ENCODE measurements at places on chromosomes 2 and 18.

DNA sequence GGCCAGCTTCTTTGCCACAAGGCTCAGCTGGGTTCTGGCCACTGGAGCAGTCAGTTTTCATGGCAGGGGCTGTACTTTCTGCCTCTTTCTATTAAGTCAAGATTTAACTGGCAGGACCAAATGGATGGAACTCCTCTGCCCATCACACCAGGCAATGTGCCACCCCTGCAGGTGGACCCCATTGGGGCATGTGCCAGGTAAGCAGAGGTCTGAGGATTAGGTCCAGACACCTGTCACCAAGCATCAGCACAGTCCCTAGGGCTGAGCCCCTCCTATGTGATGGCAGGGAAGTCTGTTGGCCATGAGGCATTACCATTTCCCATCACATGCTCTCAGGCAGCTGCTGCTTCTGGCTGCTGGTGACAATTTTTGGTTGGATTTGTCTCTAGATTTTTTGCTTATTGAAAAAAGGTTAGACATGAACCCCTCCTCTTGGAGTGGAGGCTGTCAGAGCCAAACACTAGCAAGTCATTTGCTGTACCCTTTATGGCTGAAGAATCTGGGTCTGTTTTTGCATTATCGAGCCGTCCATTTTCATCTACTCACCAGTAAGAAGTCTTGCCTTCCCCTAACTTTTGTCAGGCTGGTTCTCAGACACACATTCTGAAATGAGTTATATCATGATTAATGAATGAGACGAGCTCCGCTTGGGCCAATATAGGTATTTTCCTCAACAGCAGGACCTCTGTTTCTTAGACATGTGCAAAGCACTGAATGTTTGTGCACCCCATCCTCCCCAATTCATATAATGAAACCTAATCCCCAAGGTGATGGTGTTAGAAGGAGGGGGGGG, 328.0 kb downstream of the TSN start:
- DNase-seq, result no peak

- no peak for DNase-seq
Observed at GRCh38 chr2:28424799-28425463, 32.3 kb downstream of the FOSL2 start.

DNA sequence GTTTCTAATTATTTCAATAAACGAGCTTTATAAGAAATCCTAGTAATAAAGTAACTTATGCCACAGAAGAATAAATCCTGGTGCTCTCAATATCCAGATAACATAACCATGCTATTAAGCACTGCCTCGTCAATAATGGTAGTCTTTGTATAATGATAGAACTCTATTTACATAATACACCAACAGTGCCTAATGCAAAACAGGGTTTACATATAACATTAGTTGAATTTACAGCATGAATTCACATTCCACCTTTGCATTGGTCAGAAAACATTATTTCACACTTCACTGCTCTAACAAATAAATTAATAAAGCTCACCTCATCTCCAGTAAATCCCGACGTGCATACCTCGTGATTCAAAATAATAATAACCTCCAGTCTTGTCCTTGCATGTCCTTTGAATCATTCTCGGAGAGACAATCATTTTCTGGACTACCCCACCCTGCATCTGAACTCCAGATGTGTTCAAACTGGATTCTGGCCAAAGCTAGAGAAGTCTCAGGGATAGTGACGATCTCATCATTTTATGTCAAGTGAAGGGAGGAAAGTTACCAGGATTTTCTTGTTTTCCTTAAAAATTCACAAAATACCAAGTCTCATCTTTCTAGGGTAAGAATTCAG, 189.2 kb downstream of the NCKAP5 start:
- no peak for DNase-seq

- no peak for DNase-seq
Observed at GRCh38 chr18:48376406-48376805, 32.8 kb downstream of the ZBTB7C start.

- no peak for DNase-seq
Observed at GRCh38 chr2:99675130-99675661, 185.4 kb upstream of the REV1 start.

DNA sequence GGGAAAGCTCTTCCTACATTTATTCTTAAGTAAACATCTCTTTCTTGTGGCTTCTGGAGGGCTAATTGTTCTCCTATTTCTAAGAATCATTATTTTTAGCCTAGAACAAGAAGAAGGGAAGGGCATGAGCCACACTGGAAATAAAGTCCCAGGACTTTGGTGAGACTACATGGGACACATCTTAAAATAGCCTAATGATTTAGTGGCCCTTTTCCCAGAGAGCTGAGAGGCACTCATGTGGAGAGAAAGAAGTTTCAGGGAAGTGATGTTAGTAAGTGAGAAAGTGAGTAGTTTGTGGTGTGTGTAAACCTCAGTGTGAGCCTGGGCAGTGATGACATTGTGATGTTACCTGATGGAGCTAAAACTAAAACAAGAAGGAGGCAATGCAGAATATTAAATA, 14.6 kb downstream of the ITGA4 start:
- DNase-seq, result no peak

- DNase-seq, result no peak
Observed at GRCh38 chr18:12645254-12645653, 12.7 kb downstream of the SPIRE1 start.

GRCh38 chr2:237507512-237507911, 20.5 kb downstream of the MLPH start:
- DNase-seq, result no peak

- no peak for DNase-seq
Observed at GRCh38 chr2:210562091-210562490, 5.7 kb downstream of the CPS1 start.

DNA sequence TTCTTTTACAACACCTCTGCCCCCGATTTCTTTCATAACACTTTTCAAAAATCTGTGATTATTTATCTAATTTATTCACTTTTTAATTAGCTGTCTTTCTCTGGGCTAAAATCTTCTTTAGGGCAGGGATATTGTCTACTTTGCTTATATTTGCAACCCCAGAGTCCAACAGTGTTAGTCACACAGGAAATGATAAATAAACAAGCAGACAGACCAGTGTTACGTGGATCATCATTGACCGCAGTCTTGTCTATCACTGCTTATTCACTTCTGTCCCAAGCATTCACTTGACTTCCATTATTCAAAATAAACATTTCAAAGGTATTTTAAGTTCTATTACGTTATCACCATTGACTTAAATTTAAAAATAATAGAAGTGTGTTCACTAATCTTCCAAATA, 237.6 kb upstream of the UBE2E3 start:
- no peak for DNase-seq

DNA sequence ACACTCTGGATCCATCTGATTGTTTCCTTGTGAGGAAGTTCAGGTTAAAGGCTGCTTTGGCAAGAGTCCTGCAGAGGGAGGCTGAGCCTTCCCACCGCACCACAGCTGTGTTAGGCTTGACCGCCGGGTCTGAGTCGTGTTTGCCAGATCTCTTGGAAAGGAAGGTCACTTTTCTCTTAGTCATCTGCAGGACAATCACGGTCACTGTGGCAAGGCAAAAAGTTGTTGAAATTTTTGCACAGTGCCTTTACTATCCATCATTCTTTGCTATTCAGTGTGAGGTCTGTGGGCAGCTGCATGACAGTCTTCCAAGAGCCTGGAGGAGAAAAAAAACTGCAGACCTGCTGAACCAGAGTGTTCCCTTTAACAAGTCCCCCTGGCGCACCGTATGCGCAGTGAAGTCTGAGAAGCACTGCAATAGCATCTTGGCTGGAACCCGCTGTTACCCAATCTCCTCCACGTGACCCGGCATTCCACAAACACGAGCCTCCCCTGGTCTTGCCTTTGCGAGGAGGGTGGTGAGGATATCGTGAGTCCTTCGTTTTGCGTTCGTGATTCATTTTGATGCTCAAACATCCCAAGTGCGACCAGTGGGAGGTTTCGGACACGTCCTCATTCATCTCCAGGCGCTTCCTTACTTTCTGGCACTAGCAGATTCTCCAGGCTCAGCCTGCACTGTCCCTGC, 23.0 kb downstream of the BIN1 start:
- no peak for DNase-seq

DNA sequence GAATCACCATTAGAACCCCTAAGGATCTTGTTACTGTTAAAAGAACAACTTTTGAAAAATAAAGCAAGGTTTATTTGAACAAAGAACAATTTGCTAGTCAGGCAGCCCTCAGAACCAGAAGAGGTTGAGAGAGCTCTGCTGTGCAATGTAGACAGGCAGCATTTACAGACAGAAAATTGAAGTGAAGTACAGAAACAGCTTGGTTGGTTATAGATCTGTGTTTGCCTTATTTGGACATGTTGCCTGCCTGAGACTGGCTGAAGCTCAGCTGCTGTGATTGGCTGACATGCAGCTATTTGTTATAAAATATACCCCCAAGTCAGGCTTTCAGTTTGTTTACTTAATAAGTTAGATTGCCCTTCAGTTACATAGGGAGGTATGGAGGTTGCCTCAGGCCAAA, 12.5 kb downstream of the MSTN start:
- no peak for DNase-seq

- no peak for DNase-seq
Observed at GRCh38 chr2:62641936-62642335, 63.6 kb upstream of the EHBP1 start.

DNA sequence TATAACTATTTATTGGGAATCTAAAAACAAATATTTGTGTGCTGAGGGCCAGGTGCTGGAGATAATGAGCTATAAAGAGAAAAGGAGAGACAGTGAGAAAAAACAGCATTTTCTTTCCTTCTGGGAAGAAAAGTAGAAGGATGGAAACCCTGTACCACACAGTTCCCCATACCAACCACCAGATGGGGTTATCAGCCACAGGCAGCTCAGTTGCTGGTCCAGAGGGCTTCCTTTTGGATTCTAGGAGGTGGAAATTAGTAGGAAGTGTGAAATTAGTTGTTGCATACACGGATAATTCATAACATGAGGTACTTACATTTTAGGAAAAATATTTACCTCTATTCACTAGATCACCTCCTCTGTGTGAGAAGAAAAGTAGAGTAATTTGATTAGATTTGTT, 237.0 kb upstream of the FOSL2 start:
- peak; percentile 8 for DNase-seq

DNA sequence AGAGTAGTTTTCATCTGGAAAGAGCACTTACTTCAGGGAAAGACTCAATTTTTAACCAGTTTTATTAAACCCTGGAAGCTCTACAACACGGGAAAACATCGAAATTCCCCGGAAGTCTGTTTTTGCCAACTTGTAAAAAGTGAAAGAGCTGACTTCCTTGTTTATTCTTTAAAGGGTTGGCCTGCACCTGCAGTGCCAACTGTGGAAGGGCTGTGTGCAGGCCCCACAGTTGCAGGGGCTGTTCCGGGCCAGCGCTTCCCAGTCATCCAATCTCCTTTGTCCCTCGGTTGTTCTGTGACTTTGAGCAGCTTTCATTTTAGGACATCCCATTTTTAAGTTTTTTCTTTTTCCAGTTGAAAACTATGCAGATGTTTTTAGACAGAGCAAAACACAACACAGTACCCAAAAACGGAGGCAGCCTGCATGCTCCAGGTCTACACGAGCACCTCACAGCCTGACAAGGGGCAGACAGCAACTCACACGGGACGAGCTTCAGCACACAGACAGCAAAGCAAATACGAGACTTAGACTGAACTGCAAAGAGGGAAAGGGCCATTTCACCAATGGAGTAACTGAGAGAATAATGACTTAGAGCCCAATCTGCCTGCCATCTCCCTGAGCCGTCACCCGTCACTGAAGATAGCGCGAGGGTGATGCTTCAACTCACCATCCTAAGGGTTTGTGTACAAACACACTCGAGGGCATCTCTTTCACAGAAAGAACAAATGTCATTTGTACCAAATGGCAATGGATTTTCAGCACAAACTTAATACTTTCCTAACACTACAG, 70.6 kb downstream of the EMILIN2 start:
- DNase-seq, result no peak

DNA sequence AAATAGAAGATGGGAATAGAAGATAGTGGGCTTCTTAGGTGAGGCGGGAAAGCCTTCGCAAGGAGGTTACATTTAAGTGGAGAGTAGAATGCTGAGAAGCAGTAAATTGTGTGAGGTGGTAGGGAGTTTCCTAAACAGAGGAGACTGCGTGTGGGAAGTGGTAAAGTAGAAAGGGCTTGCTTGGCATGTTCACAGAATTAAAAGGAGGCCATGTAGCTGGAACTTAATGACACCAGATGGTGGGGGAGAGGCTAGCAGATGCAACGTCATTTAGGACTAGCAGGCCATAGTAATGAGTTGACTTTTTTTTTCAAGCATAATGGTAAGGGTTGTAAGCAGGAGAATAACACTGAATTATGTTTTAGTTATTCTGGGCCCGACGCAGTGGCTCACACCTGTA, 13.0 kb upstream of the RTN4 start:
- no peak for DNase-seq

- no peak for DNase-seq
Observed at GRCh38 chr2:184780944-184781343, 182.6 kb downstream of the ZNF804A start.

- DNase-seq, result no peak
Observed at GRCh38 chr18:42264497-42264896, 309.5 kb downstream of the PIK3C3 start.

DNA sequence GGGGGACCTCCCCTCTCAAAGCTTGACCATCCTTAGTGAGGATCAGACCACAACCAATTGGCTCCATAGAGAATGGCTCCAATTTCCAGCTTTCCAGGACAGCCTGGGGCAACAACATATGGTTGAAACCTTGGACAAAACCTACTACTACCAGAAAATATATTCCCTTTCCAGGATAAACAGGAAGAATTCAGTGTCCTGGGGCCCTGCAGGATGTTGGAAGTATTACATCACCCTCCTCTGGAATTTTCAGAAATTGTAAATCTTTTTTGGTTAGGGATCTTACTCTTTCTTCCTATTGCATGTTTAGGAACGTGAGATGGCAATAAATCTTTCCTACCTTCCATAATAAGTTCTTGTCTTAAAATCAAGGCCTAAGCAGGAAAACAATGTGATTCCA, 158.9 kb upstream of the MEIS1 start:
- no peak for DNase-seq

DNA sequence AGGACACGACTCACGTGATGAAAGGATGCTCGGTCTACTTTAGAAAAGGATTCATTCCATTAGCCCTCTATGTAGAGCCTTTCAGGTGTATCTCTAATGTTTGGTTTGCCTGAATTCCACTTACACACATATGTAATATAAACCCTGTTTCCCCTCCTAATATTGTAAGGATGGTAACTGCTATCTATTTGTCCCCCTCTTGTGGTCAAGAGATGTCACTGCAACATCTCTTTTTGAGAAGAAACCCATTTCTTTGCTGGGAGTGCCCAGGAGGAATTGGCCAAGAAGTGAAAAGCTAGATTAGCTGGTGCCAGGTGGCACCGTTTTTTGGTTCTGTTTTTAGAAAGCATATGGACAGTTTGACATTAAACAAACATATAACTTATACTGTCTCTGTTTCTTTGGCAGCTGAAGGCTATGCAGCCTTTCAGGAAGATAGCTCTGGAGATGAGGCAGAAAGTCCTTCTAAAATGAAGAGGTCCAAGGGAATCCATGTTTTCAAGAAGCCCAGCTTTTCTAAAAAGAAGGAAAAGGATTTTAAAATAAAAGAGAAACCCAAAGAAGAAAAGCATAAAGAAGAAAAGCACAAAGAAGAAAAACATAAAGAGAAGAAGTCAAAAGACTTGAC, 41.2 kb downstream of the RALBP1 start:
- no peak for DNase-seq
